ENCODE measurements at places on chromosomes 5 and 9. TPM values are rescaled to one million over a fixed set of nuclear protein-coding genes. Genes with fewer than 3 reads are reported as not detected.

The MAP1B gene
- 234 TPM for polyA plus RNA-seq

The PCDHA12 gene
- 12.8 TPM for polyA plus RNA-seq

The MED7 gene
- 27.2 TPM for polyA plus RNA-seq

The TEX48 gene
- polyA plus RNA-seq: not detected

The PHF24 gene
- polyA plus RNA-seq: 1.8 TPM

The STPG3 gene
- polyA plus RNA-seq: not detected

The SEC24A gene
- polyA plus RNA-seq: 23.5 TPM

The C5orf52 gene
- not detected for polyA plus RNA-seq

The TYRP1 gene
- polyA plus RNA-seq: not detected

The PCDHGC3 gene
- 2.1 TPM for polyA plus RNA-seq

The FIBCD1 gene
- polyA plus RNA-seq: 1.6 TPM

The ROPN1L gene
- 4.3 TPM for polyA plus RNA-seq

The AGXT2 gene
- polyA plus RNA-seq: not detected

The C9 gene
- not detected for polyA plus RNA-seq

The OLFML2A gene
- 0.15 TPM for polyA plus RNA-seq

The RNF224 gene
- not detected for polyA plus RNA-seq

The SEMA6A gene
- polyA plus RNA-seq: 6.6 TPM

The TBC1D9B gene
- polyA plus RNA-seq: 84.2 TPM

The CCDC192 gene
- not detected for polyA plus RNA-seq

The PCA3 gene
- not detected for polyA plus RNA-seq

The SPATA31E1 gene
- not detected for polyA plus RNA-seq

The SHOC1 gene
- not detected for polyA plus RNA-seq

The CCDC183 gene
- 8.8 TPM for polyA plus RNA-seq

The HAVCR1 gene
- polyA plus RNA-seq: not detected

The PTPA gene
- polyA plus RNA-seq: 50.5 TPM

The EFNA5 gene
- polyA plus RNA-seq: 4.6 TPM

The SHROOM1 gene
- 0.84 TPM for polyA plus RNA-seq

The LCN12 gene
- 2.9 TPM for polyA plus RNA-seq

The SUSD3 gene
- polyA plus RNA-seq: not detected

The MPDZ gene
- 13.1 TPM for polyA plus RNA-seq

The CKMT2 gene
- polyA plus RNA-seq: not detected

The CATSPER3 gene
- polyA plus RNA-seq: 0.80 TPM

The ADAMTS12 gene
- 0.08 TPM for polyA plus RNA-seq

The DNLZ gene
- polyA plus RNA-seq: 23.6 TPM

The GCNT1 gene
- polyA plus RNA-seq: 0.22 TPM

The TAF11L5 gene
- not detected for polyA plus RNA-seq

The PPP2R2B gene
- polyA plus RNA-seq: 250 TPM

The SLC46A2 gene
- not detected for polyA plus RNA-seq

The LCN15 gene
- not detected for polyA plus RNA-seq

The NPM1 gene
- polyA plus RNA-seq: 988 TPM

The WNT8A gene
- 0.26 TPM for polyA plus RNA-seq

The OTP gene
- not detected for polyA plus RNA-seq

The FAM78A gene
- 0.47 TPM for polyA plus RNA-seq

The TAF11L10 gene
- polyA plus RNA-seq: not detected

The RAI14 gene
- polyA plus RNA-seq: 6.0 TPM

The VLDLR gene
- 62.4 TPM for polyA plus RNA-seq

The AKNA gene
- polyA plus RNA-seq: 1.2 TPM

The PCDHA4 gene
- 43.6 TPM for polyA plus RNA-seq

The GALNT12 gene
- polyA plus RNA-seq: 8.4 TPM

The GLDC gene
- polyA plus RNA-seq: 11.4 TPM

The LRRC70 gene
- polyA plus RNA-seq: 1.5 TPM

The KCNIP1 gene
- polyA plus RNA-seq: 13.8 TPM

The S1PR3 gene
- polyA plus RNA-seq: 0.22 TPM

The RANBP3L gene
- polyA plus RNA-seq: 2.2 TPM

The UBAP1 gene
- 33.2 TPM for polyA plus RNA-seq

The PCDHA9 gene
- 0.56 TPM for polyA plus RNA-seq

The PCDHGA7 gene
- not detected for polyA plus RNA-seq

The GGTA1 gene
- polyA plus RNA-seq: not detected

The SMIM33 gene
- not detected for polyA plus RNA-seq
